ENCODE measurements at places on chromosomes 6 and 20.

GRCh38 chr6:168201383-168201782, 118.2 kb downstream of the DACT2 start:
- DNase-seq, result no peak

- DNase-seq, result no peak
Observed at GRCh38 chr6:273551-274058, 18.7 kb upstream of the DUSP22 start.

DNA sequence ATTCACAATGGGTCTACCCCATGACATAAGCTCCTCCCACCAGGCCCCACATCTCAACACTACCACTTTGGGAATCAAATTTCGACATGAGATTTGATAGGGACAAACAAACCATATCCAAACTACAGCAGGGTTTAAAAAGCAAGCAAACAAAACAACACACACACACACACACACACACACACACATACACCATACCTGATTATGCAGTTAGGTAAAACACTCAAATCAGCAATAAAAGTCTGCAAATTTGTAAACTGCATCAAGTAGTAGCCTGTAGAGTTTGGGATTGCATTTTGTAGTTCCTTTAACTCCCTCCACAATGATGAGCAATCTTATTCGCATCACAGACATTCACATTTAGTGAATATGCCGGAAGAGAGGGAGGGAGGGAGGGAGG, 32.6 kb upstream of the TNFAIP3 start:
- DNase-seq, result no peak

- DNase-seq, result no peak
Observed at GRCh38 chr6:113843500-113844073, 13.6 kb upstream of the MARCKS start.

GRCh38 chr6:18210707-18211106, 53.6 kb downstream of the DEK start:
- DNase-seq, result no peak

GRCh38 chr6:122033564-122034181, 365.8 kb upstream of the HSF2 start:
- DNase-seq, result peak; percentile 72

DNA sequence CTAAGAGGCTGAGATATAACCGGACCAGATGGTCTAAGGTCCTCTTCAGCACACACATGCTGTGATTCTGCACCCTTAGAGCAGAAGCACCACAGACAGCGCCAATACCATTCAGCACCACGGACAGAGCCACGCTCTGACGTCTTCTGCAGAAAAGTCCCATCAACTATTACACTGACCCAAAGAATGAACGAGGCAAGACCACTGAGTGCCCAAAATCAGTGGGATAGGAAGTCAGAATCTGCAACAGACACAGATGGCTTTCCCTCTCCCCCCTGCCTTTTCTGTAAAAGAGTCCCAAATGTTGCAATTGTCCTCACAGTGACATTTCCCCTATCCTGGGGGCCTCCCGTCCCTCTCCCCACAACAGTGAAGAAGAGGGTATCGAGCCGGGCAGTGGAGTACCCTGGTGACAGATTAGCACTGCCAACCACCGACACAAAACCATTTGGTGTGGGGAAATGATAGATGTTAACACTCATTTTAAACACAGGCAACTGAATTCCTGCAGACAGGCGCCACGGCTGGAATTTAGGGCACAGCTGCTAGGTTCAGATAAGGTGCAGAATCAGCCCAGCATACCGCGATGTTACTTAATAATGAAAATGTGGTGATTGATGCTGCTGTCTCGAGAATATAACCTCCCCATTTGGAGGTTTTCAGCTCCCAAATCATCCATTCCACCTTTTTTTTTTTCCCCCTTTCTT, 66.6 kb upstream of the CTNNBL1 start:
- peak; percentile 37 for DNase-seq

DNA sequence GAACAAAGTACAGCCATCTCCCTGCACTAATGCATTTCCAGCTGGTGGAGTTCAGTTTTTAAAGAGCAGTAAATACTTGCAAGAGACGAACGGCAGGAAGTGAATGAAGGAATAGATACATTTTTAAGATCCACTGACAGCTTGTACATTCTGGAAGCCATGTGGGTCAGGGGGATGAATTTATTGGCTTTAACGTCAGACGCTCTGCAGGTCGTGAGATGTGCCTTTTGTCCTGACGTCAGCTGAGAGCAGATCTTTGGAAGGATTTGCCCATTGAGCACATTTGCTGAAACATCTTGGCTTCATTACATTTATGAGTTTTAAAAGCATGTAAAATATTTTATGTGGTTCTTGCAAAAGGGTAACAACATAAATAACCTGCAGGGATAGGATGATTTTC, 29.5 kb upstream of the SALL4 start:
- no peak for DNase-seq

GRCh38 chr6:95321126-95321525, 256.2 kb upstream of the MANEA start:
- DNase-seq, result peak; percentile 30

GRCh38 chr6:17015551-17016381, 86.1 kb upstream of the STMND1 start:
- no peak for DNase-seq

DNA sequence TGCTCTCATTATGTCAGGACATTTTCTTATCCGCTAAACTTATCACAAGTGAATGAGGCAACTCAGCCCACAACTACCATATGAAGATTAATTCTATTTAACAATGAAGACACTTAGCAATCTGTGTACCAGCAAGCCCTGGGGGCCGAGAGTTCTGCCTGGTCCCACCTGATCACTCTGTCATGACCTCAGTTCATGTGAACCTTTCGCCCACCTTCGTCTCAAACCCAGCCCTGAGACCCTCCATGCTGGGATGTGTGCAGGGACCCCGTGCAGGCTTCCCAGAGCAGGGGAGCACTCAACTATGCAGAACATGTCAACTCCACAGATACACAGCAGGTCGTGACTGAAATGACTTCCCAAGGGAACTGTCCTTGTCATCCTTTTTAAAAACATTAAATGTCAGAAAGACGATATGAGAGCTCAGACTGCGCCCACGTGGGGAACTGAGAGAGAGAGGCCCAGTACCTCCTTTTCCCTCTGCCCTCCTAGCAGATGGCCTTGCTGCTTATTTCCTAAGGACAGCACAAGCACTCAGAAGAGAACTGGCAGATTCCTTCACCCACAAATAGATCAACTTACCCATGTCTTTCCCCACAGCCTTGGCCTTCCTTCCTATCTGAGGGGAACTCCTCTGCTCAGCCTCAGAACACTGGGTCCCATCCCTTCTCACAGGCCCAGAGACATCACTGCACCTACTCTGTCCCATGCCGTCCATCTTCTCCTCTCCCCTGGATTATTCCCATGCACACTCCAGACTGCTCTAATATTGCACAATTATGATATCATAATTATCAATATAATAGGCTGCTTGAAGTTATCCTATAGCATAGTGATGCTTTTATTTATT, 11.5 kb downstream of the ABHD12 start:
- DNase-seq, result no peak

GRCh38 chr20:45909817-45910669, 1.9 kb downstream of the PLTP start:
- DNase-seq, result no peak

DNA sequence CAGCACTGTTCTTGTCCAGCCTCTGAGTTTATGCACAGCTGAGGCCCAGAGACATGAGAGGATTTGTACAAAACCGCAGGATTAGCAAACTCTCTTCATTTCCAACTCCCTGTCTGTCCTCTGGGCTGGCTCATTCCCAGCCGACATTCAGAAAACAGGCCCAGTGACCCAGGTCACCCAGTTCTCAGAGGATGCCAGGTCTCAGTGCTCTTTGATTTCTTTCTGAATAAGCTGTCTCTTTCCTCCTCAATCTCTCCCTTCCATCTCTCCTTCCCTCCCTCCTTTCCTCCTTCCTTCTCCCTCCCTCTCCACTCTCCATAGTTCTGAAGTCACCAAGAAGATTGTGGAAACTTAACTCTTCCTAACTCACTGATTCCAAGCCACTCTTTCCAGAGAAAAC, 372.7 kb upstream of the SULF2 start:
- DNase-seq, result peak; percentile 10

GRCh38 chr6:163064397-163064796, 336.6 kb downstream of the PACRG start:
- no peak for DNase-seq

GRCh38 chr6:55953335-55953734, 77.9 kb upstream of the BMP5 start:
- peak; percentile 69 for DNase-seq

DNA sequence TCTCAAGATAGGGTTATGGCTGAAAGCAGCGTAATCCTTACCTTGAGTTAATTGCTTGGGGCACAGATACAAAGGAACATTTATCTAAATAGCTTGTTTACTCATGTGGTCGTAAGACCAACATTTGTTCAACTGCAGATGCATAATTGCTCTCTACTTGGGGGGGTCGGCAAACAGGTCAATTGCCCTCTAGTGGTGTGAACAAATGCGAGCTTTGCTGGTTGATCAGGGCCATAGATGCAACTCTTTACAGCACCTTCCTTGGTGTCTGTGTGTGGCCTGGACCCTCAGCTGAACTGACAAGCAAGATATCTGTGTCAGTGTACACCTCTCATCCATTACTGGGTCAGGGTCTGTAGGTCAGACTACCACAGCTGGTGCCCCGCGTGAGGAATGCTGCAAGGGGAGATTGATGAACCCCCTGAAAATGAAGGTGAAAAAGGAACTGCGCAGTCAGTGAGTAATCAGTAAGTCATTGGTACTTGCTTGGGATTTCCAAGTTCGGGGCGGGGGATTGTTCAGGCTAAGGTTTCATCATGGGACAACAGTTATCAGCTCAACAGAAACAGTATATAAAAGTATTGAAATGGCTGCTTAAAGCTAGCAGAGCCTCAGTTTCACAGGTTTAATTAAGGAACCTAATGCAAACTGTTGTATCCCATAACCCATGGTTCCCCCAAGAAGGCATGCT, 24.0 kb downstream of the HLA-DPA1 start:
- DNase-seq, result no peak

DNA sequence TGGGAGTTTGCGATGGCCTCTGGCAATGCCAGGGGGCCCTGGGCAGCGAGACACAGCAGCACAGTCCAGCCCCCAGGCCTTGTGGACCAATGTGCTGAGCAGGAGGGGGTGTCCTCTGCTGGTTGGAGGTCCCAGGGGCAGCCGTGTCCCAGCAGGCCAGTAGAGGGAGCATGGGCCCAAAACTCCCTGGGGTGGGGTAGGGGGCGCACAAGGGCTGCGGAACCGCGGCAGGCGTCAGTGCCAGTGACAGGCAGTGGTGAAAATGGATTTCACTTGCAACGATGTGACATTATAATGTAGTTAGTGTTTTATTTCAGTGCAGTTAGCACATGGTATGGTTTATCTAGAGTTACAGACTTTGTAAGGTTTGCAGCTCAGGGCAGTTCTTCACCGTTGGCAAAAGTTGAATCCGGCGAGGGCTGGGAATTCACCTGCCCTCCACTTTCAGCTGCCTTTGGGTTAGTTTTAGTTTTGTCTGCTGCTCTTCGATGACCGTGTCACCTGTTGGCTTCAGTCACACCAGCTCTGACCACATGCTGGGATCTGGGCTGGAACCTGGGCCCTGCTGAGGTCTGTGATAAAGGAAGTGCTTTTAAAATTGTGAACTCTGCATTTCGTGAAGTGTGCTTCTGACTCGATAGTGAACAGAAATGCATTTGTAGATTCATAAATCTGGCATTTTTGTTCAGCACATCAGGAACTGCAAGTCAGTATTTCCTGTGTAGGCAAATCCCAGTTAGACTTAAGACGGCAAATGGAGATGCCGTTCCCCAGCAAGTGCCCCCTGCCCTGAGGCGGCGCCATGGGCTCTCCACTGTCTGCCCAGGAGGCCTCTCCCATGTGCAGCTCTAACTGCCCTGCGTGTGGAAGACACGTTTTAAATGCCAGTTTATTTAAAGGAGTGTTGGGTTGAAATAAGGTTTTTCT, 46.8 kb downstream of the PYGB start:
- no peak for DNase-seq

- peak; percentile 71 for DNase-seq
Observed at GRCh38 chr6:107660839-107661238, 163.3 kb downstream of the SCML4 start.

- DNase-seq, result peak; percentile 74
Observed at GRCh38 chr6:38510205-38510604, 129.5 kb downstream of the BTBD9 start.

- DNase-seq, result no peak
Observed at GRCh38 chr6:100506651-100507050, 41.9 kb upstream of the SIM1 start.

- DNase-seq, result no peak
Observed at GRCh38 chr20:48770700-48771442, 56.9 kb downstream of the PREX1 start.

- DNase-seq, result peak; percentile 31
Observed at GRCh38 chr6:107458672-107459282, 587 bp downstream of the PDSS2 start.

- DNase-seq, result peak; percentile 97
Observed at GRCh38 chr6:134422426-134423231, 104.7 kb upstream of the SGK1 start.

- DNase-seq, result no peak
Observed at GRCh38 chr6:124371974-124372475, 568.4 kb downstream of the NKAIN2 start.

- DNase-seq, result no peak
Observed at GRCh38 chr6:96521306-96521643, 331 bp upstream of the UFL1 start.

DNA sequence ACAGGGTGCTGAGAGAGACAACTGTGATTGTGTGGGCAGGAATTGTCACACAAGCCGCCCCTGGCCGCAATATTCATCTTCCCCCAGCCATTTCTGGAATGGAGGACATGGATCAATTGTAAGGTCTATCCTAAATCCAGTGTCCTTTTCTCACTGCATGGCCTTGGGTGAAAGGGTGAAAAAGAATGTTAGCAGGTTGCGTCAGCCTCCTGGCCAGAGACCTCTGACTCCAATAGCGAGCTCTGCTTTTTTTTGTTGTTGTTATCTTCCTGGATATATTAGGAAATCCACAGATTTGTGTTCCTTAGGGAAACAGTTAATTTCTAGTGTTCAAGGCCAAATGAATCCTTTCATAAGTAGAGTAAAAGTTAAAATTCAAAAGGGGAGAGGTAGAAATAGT, 47.1 kb upstream of the CD83 start:
- DNase-seq, result no peak

GRCh38 chr6:100229512-100229911, 235.2 kb downstream of the SIM1 start:
- no peak for DNase-seq

GRCh38 chr6:17022604-17023003, 79.2 kb upstream of the STMND1 start:
- DNase-seq, result no peak

- no peak for DNase-seq
Observed at GRCh38 chr20:16228722-16229121, 344.5 kb downstream of the KIF16B start.

- DNase-seq, result no peak
Observed at GRCh38 chr6:148517470-148517869, 174.8 kb downstream of the SASH1 start.

DNA sequence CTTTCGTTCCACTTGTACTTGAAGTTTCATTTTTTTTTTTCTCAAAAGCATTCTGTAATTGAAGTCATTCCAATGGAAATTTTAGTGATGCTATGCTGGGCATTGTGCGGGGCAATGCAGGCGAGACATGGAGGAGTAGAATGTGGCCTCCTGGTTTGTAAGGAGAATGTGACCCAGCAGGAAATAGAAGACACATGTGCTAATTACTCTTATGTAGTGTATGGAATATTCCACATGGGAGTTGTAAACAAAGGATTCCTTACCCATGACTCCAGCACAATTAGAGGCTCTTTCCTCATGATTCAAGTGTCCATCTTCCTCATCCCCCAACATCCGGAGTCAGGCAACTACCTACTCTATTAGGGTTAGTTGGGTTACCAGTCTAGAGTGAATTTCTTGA, 14.9 kb upstream of the RFPL4B start:
- DNase-seq, result peak; percentile 70

- DNase-seq, result peak; percentile 9
Observed at GRCh38 chr6:27679308-27679963, 206.5 kb upstream of the ZNF184 start.

All from bronchial epithelial cell (primary cell).